ENCODE measurements at places on chromosomes 3 and 15. TPM values are rescaled to one million over a fixed set of nuclear protein-coding genes. Genes with fewer than 3 reads are reported as not detected.

Gene MLF1
- total RNA-seq: 5.2 TPM

GRCh38 chr15:91208371-91208770, 108.3 kb downstream of the SV2B start:
- no peak for DNase-seq

Gene CHRFAM7A
- not detected for total RNA-seq

GRCh38 chr3:17315897-17316296, 426.5 kb downstream of the TBC1D5 start:
- DNase-seq: no peak

DNA sequence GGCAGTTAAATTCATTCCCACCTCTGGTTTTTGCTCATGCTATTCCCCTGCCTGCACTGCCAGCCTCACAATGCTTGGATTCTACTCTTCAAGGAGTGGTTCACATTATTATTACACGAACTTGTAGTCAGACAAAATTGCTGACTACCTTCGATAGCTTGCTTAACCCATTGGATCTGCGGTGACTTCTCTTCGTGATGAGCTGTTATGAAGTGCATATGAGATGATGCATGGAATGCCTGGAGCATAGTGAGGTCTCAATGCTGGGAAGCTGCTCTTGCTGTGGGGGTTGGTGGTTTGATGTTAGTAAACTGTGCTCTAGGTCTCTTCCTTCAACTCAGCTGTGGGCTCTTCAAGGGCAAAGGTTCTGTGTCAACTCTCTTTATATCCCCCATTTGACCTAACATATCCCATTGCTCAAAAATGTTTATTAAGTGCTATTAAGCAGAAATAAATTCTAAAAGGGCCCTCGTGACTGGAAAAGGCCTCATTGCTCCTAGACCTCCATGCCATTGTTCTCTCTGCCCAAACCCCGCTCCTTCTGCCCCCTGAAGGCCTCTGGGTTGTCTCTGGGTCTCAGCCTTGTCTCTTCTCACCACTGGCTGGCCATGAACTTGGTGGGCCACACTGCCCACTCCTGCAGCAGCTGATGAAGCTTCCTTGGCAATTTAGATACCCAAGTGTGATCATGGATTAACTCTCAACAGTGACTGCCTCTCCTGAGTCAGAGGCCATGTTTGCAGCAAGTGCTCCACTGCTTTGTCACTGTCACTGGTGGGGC, 4.5 kb upstream of the SLCO2A1 start:
- DNase-seq: peak; percentile 75

Gene THPO
- not detected for total RNA-seq

DNA sequence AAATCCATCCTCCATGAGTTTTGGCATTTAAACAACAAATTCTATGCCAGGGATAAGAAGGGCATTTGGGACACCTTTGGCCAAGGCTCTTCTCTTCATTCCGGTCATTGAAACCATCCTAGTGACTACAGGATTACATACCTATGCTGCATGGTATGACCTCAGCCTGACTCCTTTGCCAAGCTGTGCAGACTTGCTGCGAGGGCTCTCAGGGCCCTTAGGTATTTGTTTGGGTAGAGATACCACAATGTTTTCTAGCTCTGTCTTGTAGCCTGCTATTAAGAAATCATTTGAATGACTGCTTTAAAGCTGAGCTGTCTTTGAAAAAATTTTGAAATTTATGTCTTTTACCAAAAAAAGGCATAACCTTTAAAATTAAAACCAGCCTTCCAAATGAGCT, 749.8 kb upstream of the SGO1 start:
- no peak for DNase-seq

- DNase-seq: no peak
Measured at GRCh38 chr3:67995206-67995605, 340.8 kb upstream of the SUCLG2 start.

Gene PLA2G4E
- total RNA-seq: not detected

Measured in IMR-90 (cell line).